H7 (cell line): ENCODE measurements at places on chromosomes 7 and 10.

DNA sequence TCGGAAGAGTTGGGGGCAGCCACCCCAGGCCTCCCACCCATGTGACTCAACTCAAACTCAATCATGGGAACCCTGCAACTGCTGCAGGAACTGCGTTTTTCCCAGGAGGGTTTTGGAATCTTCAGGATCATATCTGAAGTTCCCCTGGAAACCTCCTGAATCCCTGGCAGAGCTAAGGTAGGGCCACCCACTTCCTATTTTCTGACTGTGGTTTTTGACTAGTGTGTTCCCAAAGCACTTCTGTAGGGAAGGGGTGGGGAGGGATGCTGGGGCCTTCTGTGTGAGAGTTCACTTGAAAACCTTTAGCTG, 127.6 kb upstream of the UNC5B start:
- DNase-seq: no peak

DNA sequence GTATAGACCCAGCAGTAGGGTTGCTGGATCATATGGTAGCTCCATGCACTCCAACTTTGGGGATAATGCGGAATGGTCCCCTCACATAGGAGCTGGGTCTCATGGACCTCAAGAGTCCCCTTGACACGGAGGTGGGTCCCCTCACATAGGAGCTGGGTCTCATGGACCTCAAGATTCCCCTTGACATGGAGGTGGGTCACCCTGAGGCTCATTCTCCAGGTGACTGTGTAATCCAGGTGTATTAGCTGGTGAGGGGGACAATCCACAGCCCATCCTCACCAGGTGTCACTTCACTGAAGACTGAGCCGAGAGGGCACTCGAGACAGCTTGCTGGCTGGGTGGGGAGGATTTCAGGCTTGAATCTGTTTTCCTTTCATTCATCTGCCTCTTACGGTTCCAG, 121.9 kb downstream of the PTPN20 start:
- DNase-seq: no peak

DNA sequence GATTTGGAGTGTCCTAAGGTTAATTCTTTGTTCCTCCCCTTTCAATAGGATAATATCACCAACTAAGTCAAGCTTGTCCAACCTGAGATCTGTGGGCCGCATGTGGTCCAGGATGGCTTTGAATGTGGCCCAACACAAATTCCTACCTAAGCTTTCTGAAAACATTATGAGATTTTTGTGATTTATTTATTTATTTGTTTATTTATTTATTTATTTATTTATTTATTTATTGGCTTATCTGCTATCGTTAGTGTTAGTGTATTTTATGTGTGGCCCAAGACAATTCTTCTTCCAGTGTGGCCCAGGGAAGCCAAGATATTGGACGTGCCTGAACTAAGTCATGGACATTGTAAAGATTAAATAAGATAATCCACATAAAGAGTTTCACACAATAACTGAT, 446.0 kb downstream of the PARD3 start:
- no peak for DNase-seq

DNA sequence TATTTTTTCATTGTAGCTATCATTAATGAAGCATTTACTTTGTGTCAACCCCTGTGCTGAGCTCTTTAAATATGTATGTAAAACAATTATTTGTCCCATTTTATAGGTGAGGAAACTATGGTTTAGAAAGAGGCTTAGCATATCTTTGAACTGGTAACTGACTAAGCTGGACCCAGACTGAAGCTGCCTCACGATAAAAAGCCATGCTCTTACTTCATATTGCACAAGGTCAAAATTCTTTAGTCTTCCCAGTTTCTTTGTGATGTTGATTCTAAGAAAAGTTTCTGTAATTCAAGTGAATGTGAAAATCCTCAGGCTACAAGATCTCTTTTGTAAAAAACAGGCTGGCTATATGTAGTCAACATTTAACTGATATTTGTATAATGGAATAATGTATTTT, 46.6 kb upstream of the SLC16A12 start:
- DNase-seq: no peak

DNA sequence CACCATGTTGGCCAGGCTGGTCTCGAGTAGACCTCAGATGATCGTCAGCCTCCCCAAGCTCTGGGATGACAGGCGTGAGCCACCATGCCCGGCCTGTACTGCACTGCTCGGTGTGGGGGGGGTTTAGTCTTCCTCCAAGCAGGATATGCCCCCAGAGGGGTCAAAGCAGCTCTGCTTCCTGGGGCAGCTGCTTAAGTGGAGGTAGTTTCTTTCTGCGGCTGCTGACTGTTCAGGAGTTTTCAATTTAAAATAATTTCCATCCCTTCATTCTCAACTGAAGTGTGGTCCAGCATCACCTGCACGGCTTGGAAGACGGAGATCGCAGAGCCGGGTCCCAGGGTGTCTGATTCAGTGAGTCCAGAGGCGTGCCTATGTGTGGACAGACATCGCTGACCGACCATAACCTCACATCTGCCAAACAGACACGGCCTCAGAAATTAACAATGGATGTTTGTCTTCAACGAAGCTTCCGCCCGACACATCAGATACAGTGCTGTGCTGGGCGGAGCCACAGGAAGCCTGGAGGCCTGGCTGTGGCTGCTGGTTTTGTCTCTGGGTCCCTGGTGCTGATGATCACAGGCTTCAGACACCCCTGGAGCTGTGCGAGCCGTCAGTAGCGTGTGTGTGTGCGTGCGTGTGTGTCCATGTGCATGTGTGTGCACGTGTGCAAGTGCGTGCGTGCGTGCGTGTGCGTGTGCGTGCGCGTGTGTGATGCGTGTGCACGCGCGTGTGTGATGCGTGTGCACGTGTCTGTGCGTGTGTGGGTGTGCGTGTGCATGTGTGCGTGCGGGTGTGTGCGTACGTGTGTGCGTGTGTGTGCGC, 226.5 kb upstream of the PITRM1 start:
- DNase-seq: no peak

- no peak for DNase-seq
Measured at GRCh38 chr10:23040002-23040401, 55.4 kb upstream of the MSRB2 start.

- DNase-seq: peak; percentile 49
Measured at GRCh38 chr10:72257051-72257892, 16.5 kb upstream of the DDIT4 start.

DNA sequence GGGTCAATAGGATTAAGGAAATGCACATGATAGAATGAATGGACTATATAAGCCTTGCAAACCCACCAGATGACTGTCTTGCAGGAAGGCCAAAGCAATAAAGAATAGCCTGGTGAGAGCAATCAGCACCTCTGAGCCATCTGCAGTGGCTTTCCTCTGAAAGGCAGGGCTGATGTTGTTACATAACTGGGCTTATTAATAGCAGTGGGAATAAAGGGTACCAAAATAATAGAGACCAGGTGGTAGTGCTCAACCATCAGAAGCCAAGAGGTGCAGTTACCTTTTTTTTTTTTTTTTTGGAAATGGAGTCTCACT, 16.8 kb upstream of the VPS26A start:
- no peak for DNase-seq

- no peak for DNase-seq
Measured at GRCh38 chr7:130560972-130561371, 69.1 kb downstream of the MEST start.

- no peak for DNase-seq
Measured at GRCh38 chr7:45692031-45692430, 117.9 kb downstream of the ADCY1 start.

DNA sequence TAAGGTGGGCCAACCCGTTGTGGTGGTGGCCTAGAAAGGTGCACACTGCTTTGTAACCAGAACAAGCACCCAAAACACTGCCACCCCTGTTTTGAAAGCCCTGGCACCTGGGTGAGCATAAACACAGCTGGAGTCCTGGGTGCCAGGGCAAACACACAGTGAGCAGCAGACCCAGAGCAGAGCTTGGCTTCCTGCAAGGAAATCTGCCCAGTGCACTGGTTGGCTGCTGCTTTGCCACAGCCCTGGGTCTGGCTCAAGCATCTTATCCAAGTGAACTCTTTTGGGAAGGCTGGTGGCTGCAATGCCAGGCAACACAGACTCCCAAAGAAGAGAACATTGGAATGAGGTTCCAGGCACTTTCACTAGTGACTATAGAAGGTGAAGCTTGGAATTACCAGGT, 145.5 kb upstream of the PDE1C start:
- DNase-seq: no peak

GRCh38 chr10:5334196-5334880, 30.4 kb upstream of the UCN3 start:
- DNase-seq: no peak

DNA sequence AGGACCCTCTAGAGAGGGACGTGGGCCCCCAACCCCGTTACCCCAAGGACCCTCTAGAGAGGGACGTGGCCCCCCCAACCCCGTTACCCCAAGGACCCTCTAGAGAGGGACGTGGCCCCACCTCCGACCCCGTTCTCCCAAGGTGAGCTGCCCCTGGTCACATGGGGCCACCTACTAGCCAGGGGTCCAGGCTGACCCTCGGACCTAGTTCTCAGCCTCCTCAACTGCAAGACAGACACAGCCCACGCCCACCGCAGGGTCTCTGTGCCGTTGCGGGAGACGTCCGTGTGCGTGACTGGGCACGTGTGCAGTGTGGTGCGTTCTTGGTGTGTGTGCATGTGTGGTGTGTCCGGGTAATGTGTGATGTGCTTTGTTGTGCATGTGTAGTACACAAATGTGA, 21.6 kb upstream of the UTF1 start:
- no peak for DNase-seq

GRCh38 chr7:109235316-109235715, 665.6 kb downstream of the DNAJB9 start:
- DNase-seq: no peak
